ENCODE measurements at places on chromosomes 3 and 15. TPM values are rescaled to one million over a fixed set of nuclear protein-coding genes. Genes with fewer than 3 reads are reported as not detected.

Gene CTXN2
- total RNA-seq, result not detected

Gene TRIM71
- not detected for total RNA-seq

Gene ZNF860
- total RNA-seq, result 0.44 TPM

Gene C3orf70
- 0.22 TPM for total RNA-seq

Gene PLA2G4D
- total RNA-seq, result not detected

Gene SLC22A14
- total RNA-seq, result 0.14 TPM

Gene MUC4
- total RNA-seq, result not detected

Gene DNAJA4
- 1.9 TPM for total RNA-seq

Gene FBXW12
- not detected for total RNA-seq

Gene CD80
- not detected for total RNA-seq

Gene EMC7
- 44.4 TPM for total RNA-seq

Gene SLC24A5
- not detected for total RNA-seq

Gene ARHGAP31
- 19.5 TPM for total RNA-seq

Gene CAV3
- total RNA-seq, result not detected

Gene ROBO2
- total RNA-seq, result 0.66 TPM

Measured in placental pericyte (primary cell).